ENCODE measurements at places on chromosomes 12 and 14. TPM values are rescaled to one million over a fixed set of nuclear protein-coding genes. Genes with fewer than 3 reads are reported as not detected.

GRCh38 chr12:56631790-56632700, 1.9 kb upstream of the BAZ2A start:
- DNase-seq, result no peak

DNA sequence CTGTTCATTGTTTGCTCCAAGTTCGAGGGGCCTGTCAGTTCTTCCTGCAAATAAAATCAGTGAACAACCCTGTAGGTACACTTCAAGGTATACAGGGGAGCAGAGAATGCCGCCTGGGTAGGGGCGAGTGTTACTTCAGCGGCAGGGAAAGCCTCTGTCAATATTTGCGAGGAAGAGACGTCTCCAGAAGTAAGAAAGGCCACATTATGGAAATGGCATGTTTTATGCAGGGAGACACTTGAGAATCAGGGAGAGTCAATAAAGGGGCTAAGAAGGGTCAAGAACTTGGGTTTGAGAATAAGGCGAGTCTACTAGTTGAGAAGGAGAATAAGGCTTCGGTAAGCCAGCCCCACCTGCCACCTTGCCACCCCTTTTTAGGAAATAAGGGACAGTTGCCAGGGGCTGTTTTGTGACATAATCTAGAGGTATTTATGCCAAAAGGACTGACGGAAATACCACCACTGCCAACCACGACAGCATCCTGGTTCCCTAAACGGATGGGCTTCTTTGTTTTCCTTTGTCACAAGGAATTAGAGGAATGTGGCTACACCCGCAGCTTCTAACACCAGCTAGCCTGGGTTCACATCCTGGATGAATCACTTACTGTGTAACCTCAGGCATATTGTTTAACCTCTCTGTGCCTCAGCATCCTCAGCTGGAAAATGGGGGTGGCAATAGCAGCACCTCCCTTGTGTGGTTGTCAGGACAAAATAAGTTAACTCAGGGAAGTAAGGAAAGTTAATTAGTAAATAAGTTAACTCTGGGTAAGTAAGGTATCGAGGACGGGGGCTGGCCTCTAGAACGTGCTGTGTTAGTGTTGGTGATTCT, 67.7 kb downstream of the EID3 start:
- DNase-seq, result peak; percentile 56

- no peak for DNase-seq
Measured at GRCh38 chr14:100896369-100897060, 7.0 kb downstream of the RTL1 start.

- no peak for DNase-seq
Measured at GRCh38 chr12:125687403-125687802, 622.2 kb downstream of the AACS start.

DNA sequence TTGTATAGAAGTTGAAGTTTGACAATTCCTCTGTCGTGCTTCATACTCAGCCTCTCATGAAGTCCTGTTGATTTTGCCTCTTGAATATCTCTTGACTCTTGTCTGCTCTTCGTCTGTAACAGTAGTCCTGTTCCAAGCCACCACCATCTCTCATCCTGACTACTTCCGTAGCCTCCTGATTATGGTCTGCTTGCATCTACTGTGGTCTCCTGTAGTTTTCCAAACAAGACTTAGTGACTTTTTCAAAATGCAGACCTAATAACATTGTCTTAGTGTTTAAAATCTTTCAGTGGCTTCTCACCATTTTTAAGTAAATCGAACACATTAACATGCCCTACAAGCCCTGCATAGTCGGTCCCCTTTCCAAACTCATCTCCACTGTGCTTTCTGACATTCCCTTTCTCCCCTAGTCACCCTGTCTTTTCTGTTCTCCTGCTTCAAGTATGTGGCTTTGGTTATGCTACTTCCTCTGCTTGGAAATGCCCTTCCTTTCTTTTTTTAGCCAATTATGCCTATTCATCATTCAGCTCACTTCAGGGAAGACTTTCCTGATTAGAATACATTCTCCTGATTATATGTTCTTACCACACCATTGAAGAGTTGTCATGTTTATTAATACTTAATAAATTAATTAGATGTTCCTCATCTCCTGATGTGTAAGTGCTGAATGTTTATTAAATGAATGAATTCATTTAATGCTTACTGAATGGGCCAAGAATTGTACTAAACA, 2.0 kb downstream of the SCYL2 start:
- DNase-seq, result no peak

GRCh38 chr12:1907652-1908611, 10.5 kb downstream of the CACNA2D4 start:
- no peak for DNase-seq

DNA sequence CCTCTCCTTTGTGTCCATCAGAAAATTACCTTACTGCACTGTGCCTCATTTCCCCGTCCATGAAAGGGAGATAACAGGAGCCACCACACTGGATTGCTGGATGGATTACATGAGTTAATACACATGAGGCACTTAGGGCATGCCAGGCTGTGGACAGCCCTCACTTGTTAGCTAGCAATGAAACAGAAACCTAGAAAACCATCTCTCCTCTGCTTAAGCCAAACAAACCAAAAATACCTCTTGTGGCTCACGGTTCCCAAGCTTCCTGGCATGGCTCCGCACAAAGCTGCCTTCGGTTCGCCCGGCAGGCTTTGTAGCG, 660 bp upstream of the HCFC2 start:
- no peak for DNase-seq

GRCh38 chr12:117063162-117063911, 35.9 kb downstream of the TESC start:
- DNase-seq, result no peak

- DNase-seq, result no peak
Measured at GRCh38 chr12:14913381-14913781, 25.0 kb downstream of the ERP27 start.

GRCh38 chr14:76498463-76498935, 122.6 kb downstream of the ESRRB start:
- DNase-seq, result no peak

DNA sequence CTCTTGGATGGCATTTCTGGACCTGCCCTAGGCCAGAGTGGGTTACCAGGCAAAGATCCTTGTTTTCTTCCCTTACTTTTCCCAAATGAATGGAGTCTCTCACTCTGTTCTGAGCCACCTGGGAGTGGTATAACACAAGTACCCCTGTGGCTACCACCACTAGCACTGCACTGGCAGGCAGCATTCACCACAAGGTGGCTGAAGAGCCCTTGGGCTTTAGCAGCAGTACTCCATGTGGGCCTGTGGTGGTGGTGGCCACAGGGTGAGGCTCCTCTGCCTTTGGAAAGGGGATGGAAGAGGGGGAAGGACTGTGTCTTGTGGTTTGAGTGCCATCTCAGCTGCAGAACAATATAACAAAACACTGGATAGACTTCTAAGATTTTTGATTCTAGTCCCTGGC, 38.1 kb upstream of the LMNTD1 start:
- no peak for DNase-seq

- DNase-seq, result no peak
Measured at GRCh38 chr12:21370845-21371449, 1.8 kb upstream of the IAPP start.

- no peak for DNase-seq
Measured at GRCh38 chr12:78559416-78559815, 305.2 kb upstream of the SYT1 start.

GRCh38 chr12:69570000-69570516, 15.2 kb upstream of the CCT2 start:
- DNase-seq, result no peak

GRCh38 chr12:53756300-53757100, 4.7 kb upstream of the CISTR start:
- DNase-seq, result no peak

DNA sequence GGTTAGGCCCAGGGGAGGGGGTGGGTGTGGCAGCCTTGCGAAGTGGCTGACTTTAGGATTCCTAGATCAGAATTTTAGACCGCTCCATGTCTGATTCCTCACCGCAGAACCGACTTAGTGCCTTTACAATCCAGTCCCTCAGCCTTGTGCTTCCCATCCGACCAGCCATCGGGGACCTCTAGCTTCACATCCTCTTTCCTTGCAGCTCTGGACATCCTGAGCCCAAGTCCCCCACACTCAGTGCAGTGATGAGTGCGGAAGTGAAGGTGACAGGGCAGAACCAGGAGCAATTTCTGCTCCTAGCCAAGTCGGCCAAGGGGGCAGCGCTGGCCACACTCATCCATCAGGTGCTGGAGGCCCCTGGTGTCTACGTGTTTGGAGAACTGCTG, 557 bp downstream of the COPS7A start:
- no peak for DNase-seq

DNA sequence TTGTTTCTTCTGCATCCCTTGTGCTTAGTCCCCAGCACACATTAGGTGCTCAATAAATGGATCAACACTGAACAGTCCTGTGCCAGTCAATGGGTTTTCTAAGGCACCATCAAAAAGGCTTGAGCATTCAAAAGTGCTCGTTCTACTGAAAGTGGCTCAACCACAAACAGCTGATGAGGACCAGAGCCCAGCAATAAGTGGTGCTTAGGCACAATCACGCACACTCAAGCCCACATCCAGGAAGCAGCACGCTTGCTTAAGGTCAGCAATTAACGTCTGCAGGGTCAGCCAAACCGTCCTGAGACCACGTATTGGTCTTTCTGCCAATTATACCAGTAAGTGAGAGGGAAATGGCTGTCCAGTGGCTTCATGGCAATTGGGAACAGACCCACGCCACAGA, 56.5 kb downstream of the PRIMA1 start:
- no peak for DNase-seq

GRCh38 chr14:101247842-101248725, 313.2 kb upstream of the DIO3 start:
- DNase-seq, result no peak

DNA sequence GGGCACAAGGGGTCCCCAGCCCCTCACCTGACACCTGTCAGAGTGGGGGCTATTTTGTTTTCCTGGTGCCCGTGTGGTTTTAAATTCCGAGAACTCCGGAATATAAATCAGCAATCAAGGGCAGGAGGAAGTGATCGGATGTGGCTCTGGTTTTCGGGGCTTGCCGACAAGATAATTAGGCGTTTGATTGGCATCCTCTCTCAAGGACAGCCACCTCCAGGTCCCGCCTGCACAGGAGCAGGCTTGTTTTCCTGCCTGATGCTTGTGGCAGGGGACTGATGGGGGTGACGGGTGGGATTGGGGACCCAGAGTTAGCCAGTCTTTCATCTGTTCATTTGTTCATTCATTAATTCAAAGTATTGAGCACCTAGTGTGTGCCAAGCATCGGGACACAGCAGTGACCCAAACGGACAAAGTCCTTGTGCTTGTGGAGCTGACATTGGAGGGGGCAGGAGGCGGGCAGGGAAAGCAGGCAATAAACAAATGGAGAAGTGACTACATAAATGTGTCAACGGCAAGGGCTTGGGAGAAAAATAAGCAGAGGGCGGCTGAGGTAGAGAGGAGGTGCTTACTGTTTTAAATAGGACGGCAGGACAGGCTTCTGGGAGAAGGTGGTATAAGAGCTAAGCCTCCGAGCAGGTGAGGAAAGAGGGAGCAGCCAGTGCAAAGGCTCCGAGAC, 166.5 kb downstream of the PHETA1 start:
- DNase-seq, result no peak

- DNase-seq, result no peak
Measured at GRCh38 chr12:34600592-34601462, 578.5 kb downstream of the ALG10 start.

DNA sequence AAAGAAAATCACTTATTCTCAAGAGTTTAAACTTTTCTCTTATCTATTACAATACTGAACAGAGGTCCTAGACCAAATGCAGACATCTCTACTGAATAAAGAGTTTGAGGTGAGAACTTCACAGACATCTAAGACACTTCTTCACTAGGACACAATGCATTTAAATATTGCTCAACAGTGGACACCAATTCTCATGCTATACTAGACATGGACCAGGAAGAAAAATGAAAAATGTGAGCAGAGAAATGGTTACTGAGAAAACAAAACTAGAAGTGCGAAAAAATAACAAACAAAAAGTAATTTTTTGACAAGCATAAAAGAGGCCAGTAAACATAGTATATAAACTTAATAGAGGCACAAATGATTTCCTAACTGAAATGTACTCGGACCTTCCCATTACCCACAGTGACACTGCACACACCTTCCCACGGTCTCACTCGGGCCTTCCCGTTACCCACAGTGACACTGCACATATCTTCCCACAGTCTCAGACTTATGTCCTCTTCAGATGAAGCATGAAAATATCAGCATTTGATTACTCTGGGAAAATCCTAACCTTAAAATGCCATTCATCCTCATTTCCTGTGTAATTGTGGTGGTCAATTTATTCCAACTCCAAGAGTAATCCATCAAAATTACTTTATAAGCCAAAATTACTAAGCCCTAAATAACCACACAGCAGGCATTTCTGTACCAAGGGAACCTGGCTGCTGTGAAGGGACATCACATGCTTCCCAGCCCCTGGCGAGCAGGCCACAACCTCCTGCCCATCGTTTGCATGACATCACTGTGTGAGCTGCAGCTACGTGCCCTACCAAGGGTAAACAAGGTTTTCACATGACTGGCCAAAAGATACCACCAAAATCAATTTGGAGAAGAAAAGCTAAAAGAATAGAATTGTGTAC, 6.4 kb downstream of the SLC15A4 start:
- peak; percentile 66 for DNase-seq

DNA sequence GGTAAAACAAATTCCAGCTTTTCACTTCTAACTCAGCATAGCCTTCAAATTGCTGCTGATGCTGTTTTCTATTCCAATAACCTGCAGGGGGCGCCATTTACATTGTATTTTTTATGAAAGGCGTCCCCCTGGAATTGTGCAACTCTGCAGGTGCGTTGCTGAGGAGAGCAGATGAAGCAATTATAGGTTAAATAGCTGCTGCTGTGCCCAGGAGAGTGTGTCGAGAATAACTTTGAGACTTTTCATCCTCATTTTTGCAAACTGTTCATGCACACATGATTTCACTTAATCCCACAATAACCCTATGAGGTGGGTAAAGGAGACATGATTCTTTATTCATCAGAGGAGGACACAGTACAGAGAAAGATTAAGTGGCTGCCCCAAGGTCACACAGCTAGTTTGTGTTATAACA, 75.7 kb downstream of the MYRFL start:
- DNase-seq, result peak; percentile 39

- DNase-seq, result no peak
Measured at GRCh38 chr12:110774824-110775223, 32.1 kb upstream of the PPP1CC start.

- DNase-seq, result no peak
Measured at GRCh38 chr12:92047393-92047826, 98.2 kb downstream of the BTG1 start.

GRCh38 chr14:103820908-103821307, 26.5 kb downstream of the PPP1R13B start:
- no peak for DNase-seq

Gene NRL
- 4.8 TPM for total RNA-seq

Gene ANKRD33
- total RNA-seq, result not detected

Gene BCAT1
- 89.1 TPM for total RNA-seq

Gene JPH4
- total RNA-seq, result 1.1 TPM

Gene TSPAN9
- total RNA-seq, result 18.5 TPM

Gene RFX4
- total RNA-seq, result not detected

Gene KRT78
- not detected for total RNA-seq

Gene RAB15
- total RNA-seq, result 21.9 TPM

All from kidney epithelial cell (primary cell).